K562 (cell line): ENCODE measurements at places on chromosomes 3 and 15.

- no peak for DNase-seq
Measured at GRCh38 chr15:65954289-65954741, 85.0 kb downstream of the RAB11A start.

- no peak for DNase-seq
Measured at GRCh38 chr3:110575702-110576101, 495.9 kb upstream of the NECTIN3 start.

DNA sequence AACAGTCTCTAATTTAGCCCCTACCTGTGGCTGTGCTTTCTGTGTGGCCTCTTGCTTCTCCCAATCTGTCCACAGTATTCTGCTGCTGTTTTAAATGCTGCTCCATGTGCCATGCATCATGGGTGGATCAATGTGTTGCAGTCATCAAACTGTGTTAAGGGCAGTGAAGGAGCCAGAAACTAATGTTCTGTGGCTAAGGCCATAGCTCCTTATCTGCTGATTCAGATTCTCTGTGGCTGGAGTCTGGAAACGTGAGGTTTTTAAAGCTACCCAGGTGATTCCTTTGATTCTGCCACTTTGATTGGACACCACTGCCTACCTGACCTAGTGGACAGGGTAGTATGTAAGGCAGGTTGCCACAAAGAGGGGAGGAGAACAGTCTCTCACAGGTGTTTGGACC is 44.8 kb downstream of the MORC1 start:
- no peak for DNase-seq

GRCh38 chr3:124177071-124177470 is 185.1 kb upstream of the ROPN1 start:
- no peak for DNase-seq
